ENCODE measurements at places on chromosomes 5 and 9. TPM values are rescaled to one million over a fixed set of nuclear protein-coding genes. Genes with fewer than 3 reads are reported as not detected.

GRCh38 chr5:101473483-101473882, 570.4 kb upstream of the ST8SIA4 start:
- DNase-seq: no peak

DNA sequence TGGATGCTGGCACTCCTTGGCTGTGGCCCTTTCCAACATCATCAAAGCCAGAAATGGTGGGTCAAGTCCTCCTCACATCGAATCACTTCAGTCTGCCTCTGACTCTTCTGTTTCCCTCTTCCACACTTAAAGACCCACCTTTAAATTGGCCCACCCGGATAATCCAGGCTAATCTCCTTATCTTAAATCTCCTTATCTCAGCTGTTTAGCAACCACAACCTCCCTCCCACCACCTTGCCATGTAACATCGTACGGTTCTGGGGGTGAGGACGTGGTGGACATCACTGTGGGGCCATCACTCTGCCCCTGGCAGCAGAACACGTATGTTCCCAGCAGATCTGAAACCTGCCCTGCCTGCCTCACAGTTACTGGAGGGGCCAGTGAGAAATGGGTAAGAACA, 11.5 kb downstream of the IGFBPL1 start:
- no peak for DNase-seq

- DNase-seq: no peak
These were observed 131.1 kb downstream of the ADAMTSL1 start for GRCh38 chr9:18604767-18605730.

DNA sequence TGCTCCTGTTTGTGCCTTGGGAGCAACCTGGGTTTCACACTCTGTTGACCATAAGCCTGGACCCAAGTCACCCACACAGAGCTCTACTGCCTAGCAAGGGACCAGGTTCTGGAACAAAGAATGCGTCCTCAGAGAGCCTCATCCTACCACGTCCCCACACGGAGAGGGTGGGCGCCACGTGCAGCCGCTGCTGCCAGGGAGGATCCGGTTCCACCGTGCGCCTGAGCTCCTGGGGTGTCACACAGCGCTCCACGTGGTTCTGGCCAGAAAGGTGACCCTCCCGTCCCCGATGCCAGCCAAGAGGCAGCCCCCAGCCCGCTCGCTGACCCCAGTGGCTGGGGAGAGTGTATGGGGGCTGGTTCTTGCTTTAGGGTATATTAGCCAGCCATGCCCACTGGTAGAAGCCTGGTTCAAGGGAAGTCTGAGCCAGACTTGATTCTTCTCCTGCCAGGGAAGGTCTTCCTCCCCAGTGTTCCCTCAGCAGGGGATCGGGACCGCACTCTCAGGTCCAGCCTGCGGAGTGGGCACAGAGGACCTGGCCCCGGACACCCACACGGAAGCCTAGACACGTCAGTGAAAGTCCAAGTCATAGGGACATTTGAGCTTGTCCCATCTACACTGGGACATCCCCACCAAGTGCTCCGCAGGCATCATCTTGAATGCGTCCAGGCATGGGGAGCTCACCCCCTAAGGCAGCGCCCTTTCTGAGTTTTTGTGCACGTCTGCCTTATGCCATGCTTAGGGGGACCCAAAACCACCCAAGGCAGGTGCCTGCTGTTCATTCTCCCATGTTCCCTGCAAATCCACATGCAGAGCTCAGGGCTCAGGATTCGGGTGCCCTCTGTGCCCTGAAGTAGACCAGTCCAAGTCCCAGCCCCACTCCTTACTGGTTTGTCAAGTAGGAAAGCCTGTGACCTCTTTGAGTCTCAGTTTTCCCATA, 2.4 kb downstream of the FCN1 start:
- no peak for DNase-seq

GRCh38 chr9:134782921-134783698, 97.5 kb upstream of the FCN2 start:
- DNase-seq: no peak

DNA sequence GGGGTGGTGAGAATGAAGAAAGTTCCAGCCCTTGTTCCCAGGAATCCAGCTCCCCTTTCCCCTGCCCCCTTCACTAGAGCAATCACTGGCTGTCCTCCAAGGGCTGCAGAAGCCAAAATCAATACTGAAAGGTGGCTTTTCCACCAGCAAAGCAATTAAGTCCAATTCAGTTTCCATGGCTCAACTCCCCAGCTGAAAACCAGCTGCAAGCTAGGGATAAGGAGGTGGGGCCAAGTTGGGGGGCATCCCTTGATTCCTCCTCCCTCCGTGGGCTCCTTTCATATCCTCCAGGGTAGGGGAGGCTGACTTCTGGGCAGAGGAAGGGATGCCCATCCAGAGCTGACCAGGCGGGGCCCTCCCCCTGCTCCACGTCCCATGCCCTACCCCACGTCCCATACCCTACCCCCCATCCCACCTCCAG, 22.7 kb downstream of the CAMK2A start:
- no peak for DNase-seq

DNA sequence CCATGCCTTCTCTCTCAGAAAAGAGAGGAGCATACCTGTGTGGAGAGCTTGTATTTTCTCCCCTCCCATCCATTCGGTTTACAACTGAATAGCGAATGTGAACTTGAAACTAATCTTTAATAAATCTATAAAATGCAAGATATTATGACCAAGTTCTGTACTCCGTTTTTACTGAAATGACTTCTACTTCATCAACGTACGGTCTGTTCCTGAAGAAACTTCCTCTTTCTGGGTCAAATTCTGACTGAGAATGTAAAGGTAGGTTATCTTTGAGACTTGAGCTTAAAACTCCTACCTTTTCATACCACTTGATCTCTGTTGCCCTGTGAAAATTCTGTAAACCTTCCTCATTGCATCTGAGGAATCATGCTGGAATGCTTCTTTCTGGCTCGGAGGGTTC, 4.2 kb upstream of the CTNNAL1 start:
- no peak for DNase-seq

- DNase-seq: no peak
These were observed 5.0 kb upstream of the IRX4 start for GRCh38 chr5:1887588-1888360.

GRCh38 chr9:117425566-117425965, 10.7 kb upstream of the ASTN2 start:
- no peak for DNase-seq

DNA sequence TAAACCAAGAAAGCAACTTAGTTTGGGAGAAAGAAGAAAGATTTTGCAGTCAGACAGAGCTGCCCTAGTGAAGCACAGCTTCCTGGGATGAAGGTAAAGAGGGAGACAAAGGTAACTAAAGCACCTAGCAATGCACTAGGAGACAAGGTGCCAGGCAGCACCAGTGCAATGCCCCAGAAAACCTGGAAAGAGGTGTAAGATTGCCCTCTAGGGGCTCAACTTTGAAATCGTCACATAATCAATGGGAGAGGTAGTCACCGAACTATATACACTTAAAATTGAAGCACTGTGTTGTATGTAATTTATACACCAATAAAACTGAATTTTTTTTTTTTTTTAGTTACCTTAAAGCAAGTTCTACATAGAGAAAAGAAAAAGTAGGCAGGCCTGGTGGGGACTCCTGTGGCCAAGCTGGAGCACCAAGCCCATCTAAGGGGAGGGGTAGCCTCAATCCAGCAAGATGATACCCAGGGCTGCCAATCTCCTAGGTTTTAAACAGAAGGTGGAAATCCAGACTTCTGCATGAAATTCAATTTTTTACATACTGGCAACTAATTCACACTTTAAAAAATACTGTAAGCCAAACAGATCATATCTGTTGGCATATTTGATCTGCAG, 48.2 kb downstream of the CDK5RAP2 start:
- no peak for DNase-seq

DNA sequence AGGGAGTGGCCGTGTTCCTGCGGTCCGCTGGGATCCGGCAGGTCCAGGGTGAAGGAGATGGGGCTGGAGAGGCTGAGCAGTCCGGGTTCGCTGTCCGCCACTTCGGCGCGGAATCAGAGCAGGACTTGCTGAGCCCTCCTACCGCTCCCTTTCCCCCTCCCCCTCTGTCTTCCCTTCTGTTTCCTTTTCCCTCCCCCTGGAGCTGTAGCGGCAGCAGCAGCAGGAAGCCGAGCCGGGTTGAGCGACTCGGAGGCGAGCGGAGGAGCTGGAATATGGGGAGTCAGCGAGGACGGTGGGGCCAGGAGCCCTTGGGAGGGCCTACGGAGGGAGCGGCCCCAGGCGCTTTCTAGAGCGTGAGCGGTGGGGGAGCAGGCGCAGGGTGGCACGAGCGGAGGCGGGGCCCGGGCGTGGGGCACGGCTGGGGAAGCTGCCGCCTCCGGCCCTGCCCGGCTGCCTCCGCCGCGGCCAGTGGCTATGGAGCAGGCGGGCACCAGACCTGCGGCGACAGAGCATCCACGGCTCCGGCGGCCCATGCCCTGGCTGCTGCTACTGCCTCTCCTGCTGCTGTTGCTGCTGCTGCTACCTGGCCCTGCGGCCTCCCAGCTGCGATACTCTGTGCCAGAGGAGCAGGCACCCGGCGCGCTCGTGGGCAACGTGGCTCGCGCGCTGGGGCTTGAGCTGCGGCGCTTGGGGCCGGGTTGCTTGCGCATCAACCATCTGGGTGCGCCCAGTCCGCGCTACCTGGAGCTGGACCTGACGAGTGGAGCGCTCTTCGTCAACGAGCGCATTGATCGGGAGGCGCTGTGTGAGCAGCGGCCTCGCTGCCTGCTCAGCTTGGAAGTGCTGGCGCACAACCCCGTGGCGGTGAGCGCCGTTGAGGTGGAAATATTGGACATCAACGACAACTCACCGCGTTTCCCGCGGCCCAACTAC, at the start of gene PCDHAC2:
Gene PCDHAC2 (plus strand): TSS at position 184 of the 933 bp plus-strand sequence. CDS start 291 bp downstream, at position 475.
- DNase-seq: no peak

GRCh38 chr5:143714629-143715028, 97.3 kb upstream of the HMHB1 start:
- no peak for DNase-seq

- no peak for DNase-seq
These were observed 66.4 kb upstream of the TMC1 start for GRCh38 chr9:72454871-72455491.

DNA sequence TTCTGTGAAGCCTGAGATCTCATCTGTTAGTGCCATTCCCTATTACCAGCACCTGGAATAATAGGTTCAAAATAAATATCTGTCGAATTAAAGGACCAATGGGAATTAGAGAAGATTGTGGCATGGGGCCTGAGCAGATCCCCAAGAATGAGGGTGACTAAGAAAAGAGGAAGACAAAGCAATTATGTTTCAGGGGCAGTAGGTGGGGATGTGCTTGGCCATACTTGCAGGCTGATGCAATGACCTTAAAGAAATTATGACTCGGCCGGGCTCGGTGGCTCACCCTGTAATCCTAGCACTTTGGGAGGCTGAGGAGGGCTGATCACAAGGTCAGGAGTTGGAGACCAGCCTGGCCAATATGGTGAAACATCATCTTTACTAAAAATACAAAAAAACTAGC, 562.8 kb downstream of the PTPRD start:
- DNase-seq: no peak

GRCh38 chr5:76941000-76941399, 11.8 kb upstream of the CRHBP start:
- DNase-seq: no peak

DNA sequence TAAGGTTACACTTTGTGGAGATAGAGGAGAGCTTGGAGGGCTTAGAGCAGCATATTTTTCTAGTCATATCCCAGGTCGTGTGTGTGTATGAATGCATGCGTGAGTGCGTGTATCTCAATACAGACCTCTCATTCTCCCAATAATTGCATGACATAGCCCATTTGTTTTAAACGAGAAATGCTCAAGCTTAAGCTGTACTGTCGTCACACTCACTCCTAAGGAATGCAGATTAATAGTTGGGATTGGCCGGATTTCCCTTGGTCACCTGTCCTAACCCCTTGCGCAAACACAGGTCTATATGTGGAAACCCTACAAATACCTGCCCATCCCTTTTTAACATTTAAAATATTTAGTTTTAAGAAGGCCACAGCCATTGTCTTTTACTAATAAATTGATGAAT, 165.8 kb downstream of the SEMA5A start:
- no peak for DNase-seq

DNA sequence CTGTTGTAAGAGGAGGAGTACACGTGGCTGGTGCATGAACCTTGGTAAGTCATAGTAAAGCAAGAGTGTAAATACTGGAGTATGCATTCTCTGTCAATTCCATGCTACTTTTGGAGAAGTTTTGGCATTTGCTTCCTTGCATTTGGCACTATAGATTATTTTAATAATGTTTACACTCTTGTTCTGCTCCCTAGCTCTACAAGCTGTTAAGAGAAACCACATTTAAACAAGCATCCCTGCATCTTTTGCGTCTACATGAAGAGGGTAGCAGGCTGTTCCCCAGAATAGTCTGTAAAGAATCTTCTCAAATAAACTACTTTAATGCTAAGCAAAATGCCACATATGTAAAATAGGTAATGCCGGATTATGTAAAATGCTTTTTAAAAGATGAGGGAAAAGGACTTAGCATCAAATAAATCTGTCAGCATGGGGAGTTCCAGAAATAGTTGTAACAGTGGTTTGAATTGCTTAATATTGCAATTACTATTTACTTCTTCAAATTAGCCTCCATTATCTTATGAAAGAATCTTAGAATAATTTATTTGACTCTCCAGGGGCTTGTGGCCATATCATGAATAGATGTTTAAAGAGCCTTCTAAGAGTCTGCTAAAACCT, 2127.3 kb upstream of the WWC1 start:
- DNase-seq: no peak

DNA sequence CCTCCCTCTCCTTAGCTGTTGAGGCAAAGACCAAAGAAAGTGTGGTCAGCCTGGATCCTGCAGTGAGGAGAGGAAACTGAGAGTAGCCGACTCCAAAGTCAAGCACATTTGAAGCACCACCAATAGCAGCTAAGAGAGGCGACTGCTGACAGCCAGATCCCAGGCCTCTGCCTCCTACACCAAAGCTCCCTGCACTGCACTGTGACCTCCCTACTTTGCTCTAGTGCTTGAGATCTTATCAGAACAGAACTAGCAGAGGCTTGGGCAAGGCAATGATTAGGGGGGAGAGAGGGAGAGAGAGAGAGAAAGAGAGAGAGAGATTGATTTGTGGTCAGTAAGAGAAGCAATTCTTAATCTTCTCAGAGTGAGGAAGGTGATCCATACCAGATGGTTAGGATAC, 216.3 kb downstream of the CDK5RAP2 start:
- DNase-seq: no peak

DNA sequence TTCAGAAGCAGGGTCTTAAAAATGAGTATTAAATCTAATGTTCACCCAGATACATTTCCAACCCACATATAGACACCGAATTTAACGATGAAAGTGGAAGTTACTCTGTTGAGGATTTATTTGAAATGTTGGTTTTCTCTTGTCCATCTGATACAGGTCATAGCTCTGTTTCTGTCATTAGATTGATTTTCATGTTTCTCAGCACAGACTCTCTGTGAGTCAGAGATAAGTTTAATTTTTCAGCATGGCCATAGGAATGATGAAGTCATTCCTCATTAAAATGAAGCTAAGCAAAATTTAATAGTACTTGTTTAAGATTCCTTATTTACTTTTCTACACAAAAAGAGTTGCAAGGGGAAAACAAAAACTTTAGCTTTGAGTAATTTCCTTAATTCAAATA, 38.8 kb downstream of the GHR start:
- DNase-seq: no peak

Gene NKD2
- not detected for total RNA-seq

Gene PDE8B
- not detected for total RNA-seq

Gene NREP
- total RNA-seq: 8.9 TPM

Gene MUSK
- total RNA-seq: not detected

Gene SLC6A7
- not detected for total RNA-seq

Gene SERF1A
- total RNA-seq: 17.1 TPM

Gene SLC25A2
- 2.5 TPM for total RNA-seq

Gene CD180
- total RNA-seq: 1.4 TPM

Gene TICAM2
- total RNA-seq: 1.5 TPM
